Tibial nerve (tissue), 4 donors: ENCODE measurements at places on chromosomes 2 and 18.

DNA sequence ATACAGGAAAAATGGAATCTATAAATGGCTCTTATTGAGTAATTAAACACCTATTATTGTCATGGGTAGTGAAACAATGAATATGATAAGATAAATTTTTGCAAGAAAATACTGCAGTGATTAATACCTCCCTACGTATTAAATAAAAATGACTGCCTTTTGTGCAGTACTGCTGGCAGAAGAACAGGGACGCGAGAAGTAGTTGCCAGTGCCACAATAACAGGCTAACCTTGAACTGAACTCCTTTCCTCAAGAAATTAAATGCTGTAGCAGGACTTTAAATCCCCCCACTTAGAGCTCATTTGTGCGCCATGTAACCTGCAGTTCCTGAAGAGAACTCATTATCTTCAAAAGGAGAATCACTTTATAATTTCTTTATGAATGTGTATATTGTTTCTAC lies 24.6 kb downstream of the FIGN start:
- DNase-seq: no peak

DNA sequence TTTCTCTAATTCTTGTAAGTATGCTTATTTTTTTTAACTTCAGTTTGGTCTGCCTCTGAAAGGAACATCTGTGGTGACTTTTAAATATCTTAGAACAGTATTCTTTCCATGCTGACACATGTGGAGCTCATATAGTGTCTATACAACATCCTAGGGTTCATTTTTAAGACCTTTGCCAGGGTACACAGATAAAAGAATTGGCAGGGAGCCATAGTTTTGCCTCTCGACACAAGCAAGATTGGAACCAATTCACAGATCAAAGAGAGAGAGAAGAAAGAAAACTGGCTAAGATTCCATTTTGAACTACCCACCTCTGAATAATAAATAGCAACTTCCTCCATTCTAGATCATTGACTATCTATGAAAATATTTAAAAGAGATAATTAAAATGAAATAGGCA lies 142.7 kb upstream of the ST6GAL2 start:
- DNase-seq: no peak

- DNase-seq: no peak
Measured at GRCh38 chr2:155727187-155727895, 605.2 kb downstream of the NR4A2 start.

DNA sequence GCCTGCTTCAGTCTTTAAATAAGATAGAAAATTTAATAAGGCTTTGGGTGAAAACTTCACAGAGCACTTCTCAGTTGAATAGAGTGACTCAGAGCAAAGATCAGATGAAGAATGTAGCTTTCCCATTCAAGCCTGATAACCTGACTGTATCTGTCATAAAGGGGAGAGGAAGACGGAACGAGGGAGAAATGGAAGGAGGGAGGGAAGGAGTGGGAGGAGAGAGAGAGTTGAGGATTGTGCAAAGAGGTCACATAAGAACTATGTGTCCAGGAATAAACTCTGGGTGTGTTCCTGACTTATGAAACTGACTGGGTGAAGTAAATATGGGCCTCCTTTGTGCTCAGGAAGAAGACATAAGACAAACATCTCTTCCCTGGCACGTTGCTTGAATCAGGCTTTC lies 385.5 kb downstream of the LPIN1 start:
- peak; percentile 18 for DNase-seq

GRCh38 chr2:39664888-39665591 lies 677 bp upstream of the TMEM178A start:
- DNase-seq: no peak

DNA sequence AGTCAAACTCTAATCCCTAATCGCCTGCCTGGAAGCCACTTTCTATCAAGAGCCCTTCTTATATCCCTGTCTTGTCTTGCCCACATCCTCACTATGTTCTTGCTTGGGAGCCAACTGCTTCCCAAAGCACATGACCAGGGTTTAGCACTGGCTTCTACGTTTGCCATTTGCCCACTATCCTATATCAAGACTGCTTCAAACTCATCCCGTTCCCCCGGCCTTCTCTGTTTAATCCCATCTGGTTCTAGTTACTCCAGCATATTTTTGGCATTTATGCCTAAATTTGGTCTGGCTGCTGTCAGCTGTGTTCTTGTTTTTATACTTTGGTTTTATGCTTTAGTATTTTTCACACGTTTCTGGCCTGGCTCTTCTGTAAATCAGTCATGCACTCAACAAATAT lies 40.2 kb downstream of the POLR1A start:
- DNase-seq: peak; percentile 26

DNA sequence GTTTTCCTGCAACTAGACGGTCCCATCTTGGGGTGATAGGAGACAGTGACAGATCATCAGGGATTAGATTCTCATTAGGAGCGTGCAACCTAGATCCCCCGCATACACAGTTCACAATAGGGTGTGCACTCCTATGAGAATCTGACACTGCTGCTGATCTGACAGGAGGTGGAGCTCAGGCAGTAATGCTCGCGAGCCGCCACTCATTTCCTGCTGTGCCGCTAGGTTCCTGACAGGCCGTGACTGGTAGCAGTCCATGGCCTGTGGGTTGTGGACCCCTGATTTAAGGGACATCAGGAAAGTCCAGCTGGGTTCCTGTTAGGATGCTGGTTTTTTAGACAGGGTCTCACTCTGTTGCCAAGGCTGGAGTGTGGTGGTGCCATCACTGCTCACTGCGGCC lies 48.7 kb downstream of the PTPRM start:
- DNase-seq: no peak

DNA sequence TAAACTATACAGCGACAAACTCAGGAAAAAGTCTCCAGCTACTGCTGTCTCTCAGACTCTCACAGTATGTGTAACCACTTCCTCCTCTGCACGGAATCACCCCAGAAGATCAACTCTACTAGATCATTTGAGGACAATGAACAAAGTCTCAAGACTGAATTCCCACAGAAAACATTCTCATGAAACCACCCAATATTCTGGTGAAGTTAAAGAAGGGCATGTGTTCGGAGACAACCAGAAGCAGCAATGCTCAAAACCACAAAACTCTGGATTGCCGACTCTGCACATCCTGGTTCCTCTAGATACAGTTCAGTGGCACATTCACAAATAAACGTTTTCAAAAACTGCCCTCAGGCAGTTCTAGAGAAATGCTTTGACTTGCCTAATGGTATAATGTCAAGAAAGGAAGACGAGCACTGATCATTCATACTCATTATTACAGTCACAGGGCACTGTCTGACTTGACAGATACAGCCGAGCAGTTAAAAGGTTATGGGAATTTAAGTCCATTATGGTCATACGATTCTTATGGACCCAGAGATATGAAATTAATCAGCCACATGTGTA lies 91.9 kb upstream of the STK17B start:
- DNase-seq: no peak

DNA sequence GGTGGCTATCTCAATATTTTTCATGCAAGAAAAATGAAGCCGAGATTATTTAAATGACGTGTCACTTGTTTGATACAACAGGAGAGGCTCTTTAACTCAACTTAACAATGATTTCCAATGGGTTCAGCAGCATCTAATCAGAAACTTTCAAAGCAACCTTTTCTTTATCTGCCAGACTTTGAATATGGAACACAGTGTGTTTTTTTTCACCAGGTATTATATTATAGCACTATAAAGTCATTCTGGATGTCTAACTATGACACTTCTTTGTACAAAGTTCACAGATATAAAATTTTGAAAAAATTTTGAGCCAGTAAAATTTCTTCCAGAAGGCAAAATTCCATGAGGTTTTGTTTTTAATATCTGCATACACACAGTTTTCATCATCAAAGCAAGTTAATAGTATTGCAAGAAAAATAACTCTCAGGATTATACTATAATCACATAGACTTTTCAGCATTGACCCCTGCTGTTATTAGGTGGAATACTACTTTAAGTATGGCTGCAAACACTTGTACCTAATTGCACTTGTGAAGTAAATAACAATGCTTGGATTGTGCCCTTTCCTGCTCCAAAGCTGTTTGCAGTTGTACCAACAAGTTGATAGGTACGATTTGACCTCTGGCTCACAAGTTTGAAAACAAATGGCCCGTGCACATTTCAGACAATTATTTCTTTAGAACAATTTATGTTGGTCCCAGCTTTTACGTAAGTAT lies 44.0 kb upstream of the DSG1 start:
- no peak for DNase-seq

DNA sequence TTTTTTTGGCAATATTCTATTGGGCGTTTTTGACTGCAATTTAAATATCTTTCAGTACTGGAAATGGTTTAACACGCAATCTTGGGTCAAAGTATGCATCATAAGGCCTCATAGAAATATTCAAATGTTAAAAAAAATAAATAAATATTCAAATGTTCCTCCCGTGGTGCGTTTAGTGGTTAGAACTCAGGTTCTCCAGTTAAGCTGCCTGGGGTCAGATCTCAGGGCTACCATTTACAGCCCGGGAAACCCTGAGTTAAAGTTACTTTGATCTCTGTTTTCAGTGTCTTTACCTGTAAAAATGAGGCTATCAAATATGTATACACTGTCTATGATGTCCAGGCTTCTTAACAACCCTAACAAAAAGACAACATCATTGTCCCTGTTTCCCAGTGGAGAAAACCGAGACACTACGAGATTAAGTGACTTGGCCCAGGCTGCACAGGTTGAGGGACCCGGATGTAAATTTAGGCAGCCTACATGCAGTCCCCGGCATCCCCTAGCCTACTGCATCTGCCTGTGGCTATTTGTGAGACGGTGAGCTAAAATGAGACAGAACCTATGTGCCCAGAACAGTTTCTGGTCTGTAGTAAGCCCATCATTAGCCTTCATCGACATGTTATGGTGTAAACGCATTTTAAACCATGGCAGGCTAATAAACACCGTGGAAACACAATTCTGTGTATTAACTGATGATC lies 1.7 kb downstream of the FHL2 start:
- no peak for DNase-seq

GRCh38 chr2:2887772-2888387 lies 489.7 kb downstream of the EIPR1 start:
- no peak for DNase-seq

DNA sequence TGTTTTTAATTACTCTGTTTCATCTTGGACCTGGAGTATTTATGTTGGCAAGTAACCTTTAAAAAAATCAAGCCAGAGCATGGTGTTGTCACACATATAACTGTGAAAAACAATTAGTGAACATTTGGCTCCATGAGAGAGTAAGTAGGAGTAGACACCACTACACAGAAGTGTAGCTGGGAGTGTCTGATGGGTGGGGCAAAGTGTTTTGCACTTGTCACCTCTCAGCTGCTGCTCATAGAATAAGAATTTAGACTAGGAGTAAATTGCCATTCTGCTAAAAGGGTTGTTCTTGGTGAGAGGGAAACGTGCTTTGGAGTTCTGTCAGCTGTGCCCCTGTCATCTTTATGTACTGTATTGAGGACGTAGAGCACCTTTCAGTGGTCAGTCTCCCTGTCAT lies 114.5 kb downstream of the TTC27 start:
- DNase-seq: no peak

- no peak for DNase-seq
Measured at GRCh38 chr2:210539578-210540416, 16.6 kb upstream of the CPS1 start.

DNA sequence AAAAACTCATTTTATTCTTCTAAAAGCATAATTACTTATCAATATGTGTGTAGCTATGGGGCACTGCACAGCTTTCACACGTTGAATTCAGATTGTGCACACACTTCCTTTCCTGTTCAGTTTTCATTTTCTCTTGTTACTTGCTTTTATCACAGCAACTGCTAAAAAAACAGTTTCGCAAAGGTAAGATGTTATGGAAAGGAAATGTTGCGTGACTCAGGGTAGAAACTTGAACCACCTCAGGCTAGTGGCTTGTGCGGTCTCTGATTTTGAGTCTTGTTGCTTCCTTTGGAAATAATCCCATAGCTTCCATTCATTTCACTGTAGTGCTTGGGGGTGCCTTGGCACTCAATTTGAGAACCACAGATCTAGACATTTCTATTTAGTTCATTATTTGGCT lies 171.9 kb downstream of the FMNL2 start:
- DNase-seq: no peak

GRCh38 chr2:131673400-131674173 lies 145.9 kb downstream of the CCDC74A start:
- DNase-seq: peak; percentile 55

DNA sequence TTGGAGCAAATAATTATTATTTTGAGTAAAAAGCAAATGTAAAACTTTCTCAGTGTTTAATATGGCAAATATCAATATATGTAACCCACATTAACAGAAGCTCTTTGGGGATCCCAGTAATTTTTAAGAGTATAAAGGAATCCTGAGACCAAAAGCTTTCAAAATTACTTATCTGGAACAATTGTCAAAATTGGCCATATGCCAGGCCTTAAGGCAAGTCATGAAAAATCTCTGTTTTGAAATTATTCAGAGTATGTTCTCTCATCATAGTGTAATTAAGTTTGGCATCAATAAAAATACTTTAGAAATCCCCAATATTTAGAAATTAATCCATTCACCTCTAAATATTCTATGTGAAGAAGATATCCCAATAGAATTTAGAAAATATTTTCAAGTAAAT lies 225.3 kb upstream of the ARL4C start:
- DNase-seq: no peak

DNA sequence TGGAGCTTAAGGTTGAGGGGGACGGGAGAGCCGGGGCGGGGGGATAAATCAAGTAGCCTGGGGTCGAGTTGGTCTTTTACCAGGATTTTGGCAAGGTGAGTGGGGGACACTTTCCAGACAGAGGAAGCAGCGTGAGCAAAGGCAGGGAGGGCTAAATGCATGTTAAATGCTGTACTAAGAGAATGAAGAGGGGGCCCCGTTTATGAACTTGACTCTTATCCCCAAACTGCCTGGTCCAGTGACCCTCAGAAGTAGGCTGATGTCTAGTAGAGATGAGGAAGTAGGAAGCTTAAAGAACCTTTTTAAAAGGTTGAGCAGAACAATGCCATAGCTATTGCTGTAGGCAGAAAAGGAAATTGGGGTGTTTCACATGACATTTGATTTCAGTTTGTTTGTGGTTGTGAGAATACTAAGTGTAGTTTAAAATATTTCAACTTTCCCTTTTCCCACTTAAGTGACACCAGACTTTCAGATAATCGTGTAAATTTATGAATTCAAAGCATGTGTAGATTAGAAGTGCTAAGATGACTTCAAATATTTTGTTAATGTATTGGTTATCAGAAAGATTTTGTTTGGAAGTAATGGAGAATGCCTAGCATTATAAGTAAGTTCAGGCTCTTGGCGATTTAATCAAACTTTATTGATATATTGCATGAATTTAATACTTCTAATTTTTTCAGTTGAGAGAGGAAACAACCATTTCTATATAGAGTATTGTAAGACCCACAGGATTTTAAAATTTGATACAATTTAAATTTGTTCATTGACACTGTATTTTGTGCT lies 1.8 kb downstream of the REL start:
- DNase-seq: peak; percentile 21

GRCh38 chr2:64485961-64486360 lies 32.0 kb downstream of the LGALSL start:
- no peak for DNase-seq

DNA sequence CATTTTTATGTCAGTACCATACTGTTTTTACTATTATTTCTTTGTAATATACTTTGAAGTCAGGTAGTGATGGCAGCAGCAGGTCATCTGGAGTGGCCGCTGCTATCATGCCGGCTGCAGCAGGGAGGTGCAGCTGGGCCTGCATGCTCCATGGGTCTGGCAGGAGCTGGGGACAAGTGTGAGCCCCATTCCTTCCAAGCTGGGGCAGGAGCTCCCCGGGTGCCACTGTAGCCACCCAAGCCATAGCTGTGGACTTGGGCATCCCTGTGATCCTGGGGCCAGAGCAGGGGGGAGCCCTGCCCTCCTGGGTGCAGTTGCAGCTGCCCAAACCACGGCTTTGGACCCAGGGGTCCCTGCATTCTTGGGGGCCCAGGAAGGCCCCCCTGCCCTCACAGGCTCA lies 59.2 kb downstream of the CSRNP3 start:
- no peak for DNase-seq

- DNase-seq: peak; percentile 60
Measured at GRCh38 chr18:27605107-27605834, 420.2 kb upstream of the CHST9 start.
